ENCODE measurements at places on chromosomes 1 and 21.

DNA sequence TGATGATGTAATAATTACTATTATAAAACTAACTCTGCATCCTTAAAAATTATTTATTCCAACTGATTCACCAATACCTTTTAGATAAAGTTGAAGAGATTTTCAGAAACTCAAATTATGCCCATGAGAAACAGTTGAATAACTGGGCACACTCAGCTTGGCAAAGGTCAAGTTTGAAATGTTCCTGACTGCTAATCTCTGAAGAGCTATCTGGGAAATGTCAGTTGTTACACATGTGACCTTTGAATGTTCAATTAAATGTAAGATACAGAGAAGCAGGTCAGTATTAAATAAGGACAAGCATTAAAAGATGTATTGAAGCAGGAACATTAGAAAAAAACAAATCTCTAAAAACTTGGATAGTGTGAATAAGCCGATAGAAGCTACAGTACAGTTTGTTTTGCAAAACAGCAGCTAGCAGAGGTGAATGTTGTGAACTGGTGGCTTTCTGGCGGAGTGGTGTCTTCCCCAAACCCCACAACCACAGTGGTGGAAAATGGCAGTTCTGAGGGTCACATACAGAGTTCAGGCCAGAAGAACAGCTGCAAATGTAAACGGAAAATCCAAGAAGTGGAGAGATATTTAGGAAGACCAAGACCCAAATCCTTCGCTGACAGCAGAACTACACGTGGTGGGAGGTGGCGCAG lies 61.9 kb upstream of the SLC5A9 start:
- H3K27ac ChIP-seq, result no peak overlapping the region
- H3K27me3 ChIP-seq, result peaks cover 32% of the 10 kb centered on the region
- H3K36me3 ChIP-seq, result no peaks in the 10 kb centered on the region
- no peak for DNase-seq
- no peaks in the 10 kb centered on the region for H3K4me1 ChIP-seq
- H3K4me3 ChIP-seq, result no peak overlapping the region

GRCh38 chr1:49045371-49045770 lies 268.7 kb upstream of the BEND5 start:
- H3K27me3 ChIP-seq, result no peaks in the 10 kb centered on the region
- DNase-seq, result no peak
- no peaks in the 10 kb centered on the region for H3K36me3 ChIP-seq
- H3K4me3 ChIP-seq, result no peak overlapping the region
- H3K27ac ChIP-seq, result no peak overlapping the region
- H3K4me1 ChIP-seq, result peaks cover 5% of the 10 kb centered on the region

DNA sequence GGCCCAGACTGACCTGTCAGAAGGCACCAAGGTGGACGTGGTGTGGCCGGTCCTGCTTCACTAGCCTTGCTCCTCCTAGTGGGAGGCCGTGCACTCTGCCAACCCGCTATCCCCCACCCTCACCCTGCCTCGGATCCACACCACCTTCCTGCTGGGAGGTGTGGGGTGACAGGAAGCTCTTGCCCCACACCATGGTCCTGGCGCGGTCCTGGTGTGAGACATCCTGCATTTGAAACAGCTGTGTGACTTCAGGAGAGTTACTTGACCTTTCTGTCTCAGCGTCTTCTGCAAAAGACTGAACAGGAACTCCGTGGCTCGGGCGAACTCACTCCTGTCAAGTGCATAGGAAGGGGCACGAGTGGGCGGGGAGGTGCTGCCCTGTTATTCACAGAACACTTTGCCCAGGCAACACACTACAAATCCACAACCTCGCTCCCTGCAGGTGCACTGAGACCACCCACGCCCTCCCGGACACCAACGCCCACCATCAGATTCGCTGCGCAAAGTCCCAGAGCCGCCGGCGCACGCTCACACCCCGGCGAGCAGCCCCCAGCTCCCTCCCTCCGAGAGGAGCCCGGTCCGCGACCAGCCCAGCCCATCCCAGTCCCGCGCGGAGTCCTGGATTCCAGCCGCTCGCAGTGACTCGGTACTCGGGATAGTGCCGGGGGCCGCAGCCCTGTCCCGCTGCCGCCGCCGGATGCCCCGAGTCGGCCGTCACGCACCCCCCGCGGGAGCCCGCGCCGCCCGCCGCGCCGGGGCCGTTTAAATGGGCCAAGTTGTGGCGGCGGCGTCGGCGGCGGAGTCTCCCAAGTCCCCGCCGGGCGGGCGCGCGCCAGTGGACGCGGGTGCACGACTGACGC lies at the start of gene SAMD11:
SAMD11 (plus strand) TSS at position 793 of the 860 bp plus-strand sequence. CDS start 509 bp downstream, outside the sequence.
- peaks cover 68% of the 10 kb centered on the region for H3K27me3 ChIP-seq
- peak; percentile 41 for DNase-seq
- H3K36me3 ChIP-seq, result peaks cover 6% of the 10 kb centered on the region

DNA sequence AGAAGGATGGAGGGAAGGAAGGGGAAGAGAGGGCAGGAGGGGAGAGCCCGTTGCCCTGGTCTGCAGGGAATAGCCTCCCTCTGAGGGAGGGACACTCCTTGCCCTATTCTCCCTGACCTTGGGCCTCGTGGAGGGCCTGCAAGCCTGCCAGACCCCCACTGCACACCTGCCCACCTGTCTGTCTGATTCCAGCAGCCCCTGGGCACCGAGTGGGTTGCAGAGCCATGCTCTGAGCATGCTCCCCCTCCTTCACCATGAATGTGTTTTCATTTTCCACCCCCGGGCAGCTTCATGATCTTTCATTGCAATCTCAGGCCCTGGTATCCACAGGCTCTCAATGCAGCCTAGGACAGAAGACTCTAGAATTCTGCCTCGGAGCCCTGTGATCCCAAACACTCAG lies 5.1 kb upstream of the NPHP4 start:
- no peak overlapping the region for H3K4me3 ChIP-seq
- DNase-seq, result no peak
- peaks cover 15% of the 10 kb centered on the region for H3K36me3 ChIP-seq
- H3K27me3 ChIP-seq, result no peaks in the 10 kb centered on the region
- peaks cover 76% of the 10 kb centered on the region for H3K4me1 ChIP-seq
- H3K27ac ChIP-seq, result peak overlapping the region; percentile 87

- no peaks in the 10 kb centered on the region for H3K36me3 ChIP-seq
- no peak for DNase-seq
- no peak overlapping the region for H3K4me3 ChIP-seq
- peaks cover 24% of the 10 kb centered on the region for H3K27me3 ChIP-seq
- H3K4me1 ChIP-seq, result no peaks in the 10 kb centered on the region
Observed at GRCh38 chr1:18041102-18041501, 66.5 kb upstream of the IGSF21 start.

- H3K4me3 ChIP-seq, result no peak overlapping the region
- H3K4me1 ChIP-seq, result no peaks in the 10 kb centered on the region
- no peaks in the 10 kb centered on the region for H3K36me3 ChIP-seq
- no peak for DNase-seq
- no peak overlapping the region for H3K27ac ChIP-seq
Observed at GRCh38 chr1:113654883-113655282, 104.4 kb downstream of the PHTF1 start.

- no peaks in the 10 kb centered on the region for H3K27me3 ChIP-seq
- peak overlapping the region; percentile 12 for H3K4me3 ChIP-seq
- peak overlapping the region; percentile 68 for H3K27ac ChIP-seq
- H3K4me1 ChIP-seq, result peaks cover 73% of the 10 kb centered on the region
- peaks cover 2% of the 10 kb centered on the region for H3K36me3 ChIP-seq
- no peak for DNase-seq
Observed at GRCh38 chr1:64948905-64949833, 17.2 kb downstream of the JAK1 start.

DNA sequence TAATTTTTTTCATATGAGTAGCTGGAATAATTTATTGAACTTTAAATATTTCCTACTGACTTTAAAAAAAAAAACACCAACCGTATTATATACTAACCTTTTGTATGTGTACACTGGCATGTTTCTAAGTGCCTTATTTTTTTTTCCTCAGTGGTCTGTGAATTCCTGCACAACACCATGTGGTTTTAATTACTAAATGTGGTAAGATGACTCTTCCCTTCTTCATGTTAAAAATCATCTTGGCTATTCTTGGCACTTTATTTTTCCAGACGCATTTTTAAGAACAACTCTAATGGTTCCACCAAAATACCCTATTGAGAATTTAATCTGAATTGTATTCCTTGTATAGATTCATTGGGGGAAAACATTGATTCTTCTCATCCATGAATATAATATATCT lies 28.4 kb downstream of the PPP2R5A start:
- no peak for DNase-seq
- H3K36me3 ChIP-seq, result peaks cover 11% of the 10 kb centered on the region
- H3K4me1 ChIP-seq, result peaks cover 49% of the 10 kb centered on the region
- no peak overlapping the region for H3K27ac ChIP-seq
- no peaks in the 10 kb centered on the region for H3K27me3 ChIP-seq

DNA sequence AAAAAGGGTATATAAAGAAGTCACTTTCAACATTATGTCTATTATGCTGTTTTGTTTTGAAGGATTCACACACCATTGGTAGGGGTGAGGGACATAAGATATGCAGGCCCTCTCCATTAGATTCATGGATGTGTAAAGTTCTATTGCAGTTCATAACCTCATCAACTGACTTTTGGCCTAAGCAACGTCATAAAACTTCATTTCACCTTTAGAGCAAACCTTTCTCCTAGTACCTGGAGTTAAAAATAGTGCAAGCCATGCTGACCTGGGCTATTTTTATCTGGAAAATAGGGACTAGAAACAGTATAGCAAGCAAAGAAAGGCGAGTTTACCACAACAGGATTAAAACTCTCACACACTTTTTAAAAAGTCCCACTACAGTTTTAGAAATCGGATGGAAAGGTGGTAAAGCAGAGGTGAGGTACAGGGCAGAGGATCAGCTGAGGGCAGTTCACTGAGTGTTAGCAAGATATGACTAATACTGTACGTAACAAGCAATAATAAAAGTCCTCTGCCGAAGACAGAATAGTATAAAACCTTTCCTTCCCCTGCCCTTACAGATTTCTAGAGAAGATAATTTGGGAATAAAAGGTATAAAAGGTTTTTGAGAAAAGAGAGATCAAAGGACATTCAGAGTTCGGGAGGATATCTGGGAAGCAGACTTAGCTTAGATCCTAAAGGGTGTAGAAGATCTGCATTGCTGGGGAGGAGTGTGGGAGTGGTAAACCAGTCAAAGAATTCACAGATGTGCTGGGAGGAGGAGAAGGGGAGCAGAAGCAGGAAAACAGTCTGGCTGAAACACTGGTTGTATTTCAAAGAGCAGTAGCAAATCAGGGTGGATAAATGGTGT lies 14.3 kb downstream of the EGLN1 start:
- H3K27me3 ChIP-seq, result no peaks in the 10 kb centered on the region
- H3K4me3 ChIP-seq, result peak overlapping the region; percentile 9
- no peak for DNase-seq
- no peak overlapping the region for H3K27ac ChIP-seq
- peaks cover 8% of the 10 kb centered on the region for H3K4me1 ChIP-seq

DNA sequence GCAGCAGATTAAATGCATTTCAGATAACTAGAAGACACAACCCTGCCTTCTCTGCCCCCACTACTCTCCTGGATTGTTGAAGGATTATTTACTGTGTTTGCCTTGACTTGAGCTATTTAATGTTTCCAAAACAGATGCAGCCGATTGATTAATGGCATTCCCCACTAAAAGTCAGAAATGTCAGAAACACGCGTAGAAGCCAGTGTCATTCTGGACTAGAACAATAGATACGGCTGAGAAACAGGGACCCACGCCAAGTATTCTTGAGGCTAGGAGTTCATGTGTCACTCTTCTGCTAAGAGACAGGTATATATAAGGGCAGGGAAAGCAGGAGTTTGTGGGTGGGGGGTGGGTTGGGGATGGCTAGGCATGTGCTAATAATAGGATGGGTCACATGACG lies 366.7 kb upstream of the PROX1 start:
- DNase-seq, result no peak
- H3K4me1 ChIP-seq, result no peaks in the 10 kb centered on the region
- no peak overlapping the region for H3K4me3 ChIP-seq
- peaks cover 12% of the 10 kb centered on the region for H3K27me3 ChIP-seq
- H3K36me3 ChIP-seq, result no peaks in the 10 kb centered on the region

- H3K4me1 ChIP-seq, result no peaks in the 10 kb centered on the region
- no peaks in the 10 kb centered on the region for H3K36me3 ChIP-seq
- H3K27ac ChIP-seq, result no peak overlapping the region
- no peak for DNase-seq
- no peaks in the 10 kb centered on the region for H3K27me3 ChIP-seq
Observed at GRCh38 chr21:16407403-16408240, 677.8 kb downstream of the USP25 start.

- H3K4me3 ChIP-seq, result no peak overlapping the region
- DNase-seq, result no peak
- H3K4me1 ChIP-seq, result no peaks in the 10 kb centered on the region
- peaks cover 10% of the 10 kb centered on the region for H3K27me3 ChIP-seq
- H3K36me3 ChIP-seq, result no peaks in the 10 kb centered on the region
Observed at GRCh38 chr1:242585616-242586359, 61.3 kb upstream of the PLD5 start.

DNA sequence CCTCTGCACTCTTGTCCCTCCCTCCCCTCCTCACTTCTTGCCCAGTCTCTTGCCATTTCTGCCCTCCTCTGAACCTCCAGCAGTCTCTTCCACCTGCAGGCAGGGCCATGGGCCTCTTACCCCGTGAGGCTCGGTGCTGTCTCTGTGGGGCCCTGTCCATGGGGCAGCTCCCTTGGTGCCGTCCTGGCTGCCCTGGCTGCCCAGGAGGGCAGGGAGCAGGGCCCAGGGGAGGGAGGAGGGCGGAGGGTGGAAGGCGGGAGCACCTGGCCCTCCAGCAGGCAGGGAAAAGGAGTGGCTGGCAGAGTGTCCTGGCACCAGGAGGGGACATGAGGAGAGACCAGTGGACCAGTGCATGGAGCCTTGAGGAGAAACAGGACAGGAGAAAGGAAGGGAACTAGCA lies at the start of gene RORC:
RORC (minus strand) TSS at position 198 of the 400 bp plus-strand sequence; CDS start at position 160, 38 bp downstream.
- peak within 1 kb of the TSS; percentile 83 for H3K27ac ChIP-seq
- peaks cover 8% of the 10 kb centered on the region for H3K36me3 ChIP-seq
- H3K27me3 ChIP-seq, result no peaks in the 10 kb centered on the region
- H3K4me1 ChIP-seq, result peaks cover 66% of the 10 kb centered on the region
- DNase-seq, result no peak

DNA sequence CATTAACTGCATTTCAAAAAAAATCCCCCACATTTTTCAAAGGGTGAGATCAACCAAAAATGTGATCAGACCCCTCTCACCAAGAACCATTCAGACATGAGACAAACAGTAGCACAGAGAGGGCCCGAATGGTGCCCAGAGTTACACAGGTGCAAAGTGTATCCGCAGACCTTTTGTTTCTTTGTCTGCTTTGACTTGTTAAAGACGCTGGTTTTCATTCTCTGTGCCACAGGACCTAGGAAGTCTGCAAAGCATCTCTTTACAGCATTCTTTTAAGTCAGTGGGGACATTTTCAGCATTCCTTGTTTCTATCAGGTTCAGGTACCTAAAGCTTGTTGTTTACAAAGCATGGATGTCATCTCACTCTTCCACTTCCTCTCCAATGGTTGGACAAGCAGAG lies 87.2 kb upstream of the MAP1LC3C start:
- H3K27me3 ChIP-seq, result peaks cover 23% of the 10 kb centered on the region
- H3K27ac ChIP-seq, result no peak overlapping the region
- H3K36me3 ChIP-seq, result no peaks in the 10 kb centered on the region
- no peaks in the 10 kb centered on the region for H3K4me1 ChIP-seq
- H3K4me3 ChIP-seq, result no peak overlapping the region
